ENCODE measurements at places on chromosomes 7 and 10.

GRCh38 chr7:51310131-51310583, 6.5 kb downstream of the COBL start:
- no peak for DNase-seq

DNA sequence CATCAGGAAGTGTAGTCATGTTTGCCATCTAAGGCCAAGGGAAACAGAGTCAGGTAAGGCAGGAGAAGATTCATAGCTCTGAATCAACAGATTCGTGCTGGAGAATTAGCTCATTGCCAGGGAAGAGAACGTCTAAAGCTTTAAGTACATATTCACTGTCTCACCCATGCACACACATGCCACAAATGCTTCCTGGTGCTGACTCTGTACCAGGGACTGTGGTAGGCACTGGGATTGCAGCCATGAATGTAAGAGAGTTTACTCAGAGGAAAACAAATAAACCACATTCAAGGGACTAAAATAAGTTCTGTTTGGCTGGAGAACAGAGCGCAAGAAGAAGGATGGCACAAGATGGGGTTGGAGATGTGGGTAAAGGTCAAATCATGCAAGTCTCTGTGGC, 89.8 kb upstream of the HPS1 start:
- DNase-seq: no peak

DNA sequence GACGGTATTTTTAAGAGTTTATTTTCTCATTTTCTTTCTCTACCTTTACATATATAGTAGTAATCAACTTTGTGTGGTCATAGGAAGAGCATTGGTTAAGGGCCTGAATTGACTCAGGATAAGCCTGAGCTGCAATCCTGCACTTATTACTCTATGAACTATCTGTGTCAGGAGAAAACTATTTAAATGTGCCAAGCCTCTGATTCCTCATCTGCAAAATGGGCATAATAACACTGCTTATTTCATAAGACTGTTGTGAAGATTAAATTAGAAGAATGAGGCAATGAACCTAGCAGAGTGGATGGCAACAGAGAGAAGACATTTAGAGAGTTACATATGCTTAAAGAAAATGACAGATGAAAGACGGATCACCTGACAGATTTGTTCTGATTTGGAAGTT, 175.5 kb downstream of the RELN start:
- no peak for DNase-seq

DNA sequence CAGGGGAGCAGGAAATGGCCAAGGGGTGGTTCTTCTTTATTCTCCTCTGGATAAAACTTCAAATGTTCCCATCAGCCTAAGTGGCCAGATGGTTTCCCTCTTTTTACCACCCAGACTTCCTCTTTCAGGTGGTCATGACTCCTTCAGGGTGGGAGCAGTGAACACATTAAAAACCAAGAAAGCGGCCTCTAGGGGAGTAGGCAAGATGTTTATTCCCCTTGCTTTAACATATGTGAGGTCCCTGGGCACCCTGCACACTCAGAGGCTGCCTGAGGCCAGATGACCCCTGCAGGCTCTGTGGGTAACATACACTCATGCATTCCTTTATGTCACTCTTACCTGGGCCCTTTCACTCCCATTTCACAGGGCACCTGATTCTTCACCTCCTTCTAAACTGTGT, 357.4 kb downstream of the ABCA13 start:
- DNase-seq: no peak

DNA sequence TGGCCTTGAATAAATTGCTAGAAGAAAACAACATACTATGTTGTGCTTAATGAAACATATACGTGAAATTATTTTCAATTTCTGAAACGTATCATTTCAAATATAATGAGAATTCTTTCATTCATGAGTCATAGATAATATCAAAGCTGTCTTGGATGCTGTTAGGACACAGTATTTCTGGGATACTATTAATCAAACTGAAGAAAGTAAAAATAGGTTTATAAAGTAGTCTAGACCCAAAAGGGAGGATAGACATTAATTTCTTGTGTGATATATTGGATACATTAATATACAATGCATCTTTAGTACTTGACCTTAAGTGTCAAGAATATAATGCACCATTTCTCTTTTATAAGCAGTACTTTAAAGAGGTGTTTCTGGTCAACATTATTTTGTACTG, 89.7 kb downstream of the CNTNAP2 start:
- no peak for DNase-seq

DNA sequence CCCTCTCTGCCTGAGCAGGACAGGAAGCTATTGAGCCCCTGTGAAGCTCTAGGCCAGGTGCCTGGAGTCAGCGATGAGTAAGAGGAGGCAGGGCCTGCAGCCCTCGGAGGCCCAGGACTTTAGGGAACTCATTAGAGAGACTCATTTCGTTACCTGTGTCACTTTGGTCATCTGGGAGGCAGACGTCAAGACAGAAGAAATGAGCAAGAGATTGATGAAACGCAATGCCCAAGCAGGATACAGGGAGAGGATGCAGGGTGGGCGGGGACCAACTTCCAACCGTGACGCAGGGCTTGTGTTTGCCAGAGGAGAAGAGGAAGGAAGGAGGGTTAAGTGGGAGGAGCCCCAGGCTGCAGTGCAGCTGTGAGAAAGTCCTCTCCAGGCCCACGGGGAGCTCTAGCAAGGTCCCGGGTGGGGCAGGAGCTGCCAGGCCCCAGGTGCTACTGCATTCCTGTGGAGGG, 26.4 kb upstream of the GNA12 start:
- peak; percentile 44 for DNase-seq

- DNase-seq: no peak
Measured at GRCh38 chr7:137943132-137943551, 58.7 kb downstream of the CREB3L2 start.
